RPMI8226 (cell line): ENCODE measurements at places on chromosomes 1 and 21.

DNA sequence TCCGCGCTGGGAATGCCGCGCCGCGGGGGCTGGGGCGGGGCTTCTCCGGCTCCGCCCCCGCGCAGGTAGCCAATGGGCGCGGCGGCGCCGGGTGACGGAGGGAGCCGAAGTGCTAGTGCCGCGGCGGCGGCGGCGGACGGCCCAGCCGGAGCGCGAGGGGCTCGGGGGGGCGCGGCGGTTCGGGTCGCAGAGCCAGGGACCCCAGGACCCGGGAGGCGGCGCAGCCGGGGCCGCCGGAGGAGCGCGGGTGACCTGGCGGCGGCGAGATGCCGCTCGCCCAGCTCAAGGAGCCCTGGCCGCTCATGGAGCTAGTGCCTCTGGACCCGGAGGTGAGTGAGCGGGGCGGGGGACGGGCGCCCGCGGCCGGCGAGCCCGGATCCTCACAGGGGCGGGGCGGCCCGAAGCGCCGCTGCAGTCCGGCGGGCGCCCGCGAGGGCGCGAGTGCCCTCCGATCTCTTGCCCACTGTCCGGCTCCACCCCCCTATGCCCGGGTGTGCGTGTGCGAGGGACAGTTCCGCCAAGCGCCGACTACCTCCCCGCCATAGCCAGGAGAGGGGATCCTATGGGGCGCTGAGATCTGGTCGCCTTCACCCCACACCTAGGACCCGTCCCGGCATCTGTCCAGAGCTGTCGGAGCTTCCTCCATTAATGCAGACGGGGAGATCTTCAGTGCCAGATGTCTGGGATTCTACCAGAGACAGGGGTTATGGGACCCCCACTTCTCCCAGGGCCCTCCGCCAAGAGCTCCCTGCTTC is at the start of gene RPS6KA1:
Gene RPS6KA1, plus strand, starts transcription at position 107 of the 755 bp plus-strand sequence. Its CDS starts 160 bp downstream, at position 267.
- peak; percentile 79 for DNase-seq

GRCh38 chr1:93768380-93768863 is 86.8 kb upstream of the BCAR3 start:
- no peak for DNase-seq

- DNase-seq, result peak; percentile 55
These were observed 26.5 kb upstream of the RPL11 start for GRCh38 chr1:23664837-23665795.

DNA sequence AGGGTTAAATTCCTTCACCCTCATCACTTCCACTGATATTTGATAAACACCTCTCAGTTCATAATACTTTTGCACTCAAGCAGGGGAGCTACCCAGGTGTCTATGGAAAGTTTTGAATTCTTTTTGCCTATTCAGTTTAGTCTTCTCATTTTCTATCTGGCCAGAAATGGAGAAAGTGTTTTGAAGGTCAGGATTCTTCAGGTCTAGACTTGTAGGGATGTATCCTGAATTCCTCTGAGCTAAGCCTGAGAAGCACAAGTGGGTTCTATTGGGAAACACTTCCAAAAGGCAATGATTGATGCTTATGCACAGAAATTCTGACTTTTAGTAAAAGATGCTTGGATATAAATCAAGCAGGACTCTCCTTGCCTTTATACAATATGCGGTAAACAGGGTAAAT is 217.8 kb upstream of the HOOK1 start:
- no peak for DNase-seq

GRCh38 chr1:17451731-17452130 is 12.3 kb upstream of the RCC2 start:
- no peak for DNase-seq

- DNase-seq, result no peak
These were observed 135.2 kb downstream of the NTPCR start for GRCh38 chr1:233085566-233085965.
